Astrocyte of the cerebellum (primary cell): ENCODE measurements at places on chromosomes 12 and 14.

- no peak for DNase-seq
Measured at GRCh38 chr14:67108230-67108629, 81.0 kb upstream of the GARIN2 start.

DNA sequence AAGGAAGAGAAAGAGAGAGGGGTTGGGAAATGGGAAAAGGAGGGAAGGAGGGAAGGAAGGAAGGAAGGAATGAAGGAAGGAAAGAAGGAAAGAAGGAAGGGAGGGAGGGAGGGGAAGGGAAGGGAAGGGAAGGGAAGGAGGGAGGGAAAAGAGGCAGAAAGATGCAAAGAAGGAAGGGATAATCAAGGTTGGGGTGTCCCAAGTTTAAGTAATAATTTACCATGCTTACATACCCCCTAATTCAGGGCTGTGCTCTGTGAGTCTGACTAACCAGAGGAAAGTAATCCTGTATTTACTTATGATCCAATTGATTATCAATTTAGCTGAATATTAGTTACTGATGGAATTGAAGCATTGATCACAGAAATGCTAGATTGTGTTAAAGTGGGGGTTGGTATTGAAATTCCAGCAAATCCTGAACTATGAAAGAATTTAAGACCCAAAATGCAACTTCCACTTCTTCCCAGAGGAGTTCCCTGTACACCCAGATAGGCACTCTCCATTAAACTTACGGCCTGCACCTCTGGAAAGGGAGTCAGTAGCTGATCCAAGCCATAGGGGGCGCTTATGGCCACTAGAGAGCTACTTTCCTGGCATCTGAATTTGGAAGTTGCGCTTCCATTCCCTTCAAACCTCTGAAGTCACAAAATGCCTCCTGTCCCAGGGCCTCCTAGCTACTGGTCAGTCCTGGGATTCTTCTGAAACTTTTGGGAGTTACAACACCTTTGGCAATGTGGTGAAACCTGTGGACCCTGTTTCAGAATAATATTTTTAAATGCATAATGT is 162.7 kb upstream of the PWP1 start:
- DNase-seq: no peak

GRCh38 chr12:103442182-103442555 is 53.6 kb downstream of the C12orf42 start:
- no peak for DNase-seq

- DNase-seq: no peak
Measured at GRCh38 chr14:69657950-69658355, 46.6 kb downstream of the SUSD6 start.

- DNase-seq: peak; percentile 51
Measured at GRCh38 chr12:95582230-95583058, 31.2 kb upstream of the USP44 start.

DNA sequence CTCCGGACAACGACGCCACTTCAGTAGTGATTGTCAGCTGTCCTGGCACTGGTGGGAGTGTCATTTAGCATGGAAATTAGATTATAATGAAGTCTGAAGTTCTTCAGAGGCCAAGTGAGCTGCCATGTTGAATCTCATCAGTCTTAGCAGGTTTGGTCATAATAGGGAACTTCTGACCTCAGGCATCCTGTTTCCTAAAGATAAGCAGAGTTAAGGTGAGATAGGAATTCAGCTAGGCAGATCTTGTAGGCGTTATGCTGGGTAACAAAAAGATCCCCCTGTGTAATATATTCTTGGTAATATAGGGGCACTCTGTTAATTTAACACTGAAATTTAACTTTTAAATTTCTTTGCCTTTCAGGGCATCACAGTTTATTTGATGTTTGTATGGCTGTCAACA is 137.5 kb downstream of the CCDC91 start:
- no peak for DNase-seq

DNA sequence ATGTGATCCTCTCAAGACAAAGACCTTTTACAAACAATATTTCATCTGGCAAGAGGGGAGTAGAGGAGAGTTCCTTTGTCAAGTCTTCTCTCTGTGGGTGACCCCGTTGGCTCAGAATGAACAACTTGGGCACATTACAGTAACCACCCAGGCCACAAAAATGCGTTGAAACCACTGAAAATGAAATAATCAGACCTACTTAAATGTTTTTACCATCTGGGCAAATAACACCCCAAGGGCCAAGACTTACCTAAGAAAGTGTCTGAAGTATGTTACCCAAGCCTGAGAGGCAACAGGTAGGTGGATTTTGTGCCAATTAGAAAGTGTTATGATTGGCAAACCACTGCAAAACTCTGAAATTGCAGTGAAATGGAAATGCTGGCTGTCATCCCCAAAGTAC is 1.3 kb downstream of the TC2N start:
- DNase-seq: peak; percentile 92

DNA sequence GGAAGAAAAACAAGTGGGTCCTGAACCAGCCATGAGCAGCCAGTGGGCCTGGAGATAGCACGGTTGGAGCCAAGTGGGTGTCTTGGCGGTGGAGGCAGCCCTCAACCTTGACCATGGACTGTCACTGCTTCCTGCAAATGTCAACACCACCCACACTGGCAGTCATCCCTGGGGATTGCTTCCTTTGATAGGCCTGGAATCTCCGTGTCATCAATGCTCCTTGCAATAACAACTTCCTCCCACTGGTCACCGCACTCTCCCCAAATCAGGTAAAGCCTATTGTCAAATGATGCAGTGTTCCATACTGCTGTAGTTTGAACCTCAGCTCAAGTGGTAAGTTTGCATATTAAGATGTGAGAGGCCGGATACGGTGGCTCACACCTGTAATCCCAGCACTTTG is 129.1 kb downstream of the NTF3 start:
- DNase-seq: no peak

DNA sequence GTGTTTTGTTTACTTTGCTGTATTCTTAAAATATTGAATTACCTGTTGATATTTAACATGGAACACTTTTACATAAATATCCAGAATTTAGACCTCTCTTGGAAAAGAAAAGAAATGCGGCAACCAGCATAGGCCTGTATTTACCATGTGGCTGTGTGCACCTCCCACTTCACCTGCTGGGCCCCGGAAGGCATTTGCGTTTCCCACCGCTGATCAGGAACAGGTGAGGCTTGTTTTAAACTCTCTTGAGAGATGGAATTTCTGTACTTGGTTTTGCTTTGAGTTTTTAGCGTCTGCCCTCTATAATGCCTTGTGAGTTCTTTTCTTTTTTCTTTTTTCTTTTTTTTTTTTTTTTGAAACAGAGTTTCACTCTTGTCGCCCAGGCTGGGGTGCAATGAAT is 124.2 kb downstream of the GLT1D1 start:
- no peak for DNase-seq

DNA sequence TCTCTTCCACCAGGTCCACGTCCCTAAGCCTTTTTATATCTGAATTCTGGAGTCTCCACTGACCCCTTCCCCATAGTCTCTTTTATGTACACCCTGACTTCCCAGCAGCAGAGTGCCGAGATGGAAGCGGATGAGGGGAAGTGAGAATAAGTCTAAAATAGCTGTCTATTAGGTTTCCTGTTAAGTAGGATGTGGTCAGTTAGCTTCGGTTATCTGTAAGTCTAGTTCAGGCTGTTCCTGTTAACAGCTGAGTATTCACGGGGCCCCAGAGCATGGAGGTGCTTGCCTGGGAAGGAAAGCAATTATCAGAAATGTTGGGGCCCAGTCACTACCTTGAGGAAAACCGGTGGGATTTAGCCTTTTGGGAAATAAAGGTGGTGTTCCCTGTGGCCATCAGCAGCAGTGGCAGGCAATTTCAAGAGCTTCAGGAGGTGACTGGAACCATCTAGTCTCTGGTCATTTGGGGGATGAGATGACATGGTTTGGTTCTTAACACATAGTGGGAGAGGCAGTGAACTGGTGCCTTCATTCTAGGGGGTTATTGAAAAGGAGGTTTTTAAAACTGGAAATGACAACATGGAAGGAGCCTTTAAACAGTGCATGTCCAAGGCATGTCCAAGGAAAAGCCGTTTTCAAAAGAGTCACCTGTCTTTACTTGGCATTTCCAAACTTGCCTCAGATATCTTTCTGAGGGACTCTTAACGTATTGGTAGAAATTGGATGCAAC is 21.8 kb downstream of the CHST11 start:
- no peak for DNase-seq
